ENCODE measurements at places on chromosomes 1 and 21.

- peak; percentile 14 for DNase-seq
Observed at GRCh38 chr1:43058545-43059360, 100.1 kb upstream of the SLC2A1 start.

GRCh38 chr1:15282810-15283474, 35.9 kb downstream of the FHAD1 start:
- no peak for DNase-seq

DNA sequence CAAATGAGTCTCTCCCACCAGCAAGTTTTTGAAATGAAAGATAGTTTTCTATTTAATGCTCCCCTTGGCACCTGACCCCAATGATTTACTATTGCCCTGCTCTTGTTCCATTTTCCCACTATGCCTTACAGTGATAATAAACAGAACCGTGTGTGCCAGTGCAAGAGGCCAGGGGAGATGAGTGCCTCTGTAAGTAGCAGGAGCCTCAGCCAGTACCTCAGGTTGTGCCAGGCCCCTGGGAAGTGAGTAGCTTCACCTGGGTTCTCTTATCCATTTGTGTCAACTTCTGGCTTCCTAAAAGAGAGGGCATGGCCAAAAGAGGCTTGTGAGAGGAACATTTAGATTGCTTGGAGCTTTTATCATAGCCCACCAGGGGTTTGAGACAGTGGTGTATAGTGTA, 3.4 kb upstream of the ROR1 start:
- DNase-seq: no peak

GRCh38 chr21:37525810-37526209, 159.2 kb downstream of the DYRK1A start:
- DNase-seq: no peak

- DNase-seq: no peak
Observed at GRCh38 chr1:90074566-90074965, 79.7 kb downstream of the ZNF326 start.

- DNase-seq: no peak
Observed at GRCh38 chr1:114607223-114607622, 25.8 kb upstream of the BCAS2 start.
